ENCODE measurements at places on chromosomes 12 and 14. TPM values are rescaled to one million over a fixed set of nuclear protein-coding genes. Genes with fewer than 3 reads are reported as not detected.

Gene CMKLR1
- total RNA-seq: 6.5 TPM

Gene PTCSC3
- total RNA-seq: not detected

Gene CERS5
- total RNA-seq: 44.8 TPM

Gene WNT1
- total RNA-seq: not detected

Gene EFS
- total RNA-seq: 6.3 TPM

Gene TAS2R9
- 0.19 TPM for total RNA-seq

Gene TAS2R8
- total RNA-seq: not detected

Gene ZFHX2
- 0.06 TPM for total RNA-seq

Gene IL23A
- not detected for total RNA-seq

Gene AVPR1A
- total RNA-seq: not detected

Gene ETFBKMT
- total RNA-seq: 2.6 TPM

Gene SLC25A21
- 0.40 TPM for total RNA-seq

Gene PTGR2
- total RNA-seq: 6.6 TPM

Gene ARHGAP9
- total RNA-seq: not detected

Gene PTPRR
- 1.5 TPM for total RNA-seq

Gene SCN8A
- total RNA-seq: 0.26 TPM

Gene TMEM117
- total RNA-seq: 6.7 TPM

Gene BHLHE41
- total RNA-seq: 3.8 TPM

Gene ESRRB
- total RNA-seq: 0.06 TPM

Gene OR6C2
- not detected for total RNA-seq

Gene GUCY2C
- under 0.01 TPM for total RNA-seq

Gene OR4E2
- total RNA-seq: not detected

Gene COPZ1
- 104 TPM for total RNA-seq

Gene OXA1L
- total RNA-seq: 39.6 TPM

Gene PTPRB
- 2.4 TPM for total RNA-seq

Gene MIP
- total RNA-seq: not detected

Gene C12orf50
- 0.13 TPM for total RNA-seq

Gene LIN7A
- total RNA-seq: 5.9 TPM

Gene PLEKHD1
- total RNA-seq: not detected

Gene PSME2
- 114 TPM for total RNA-seq

Gene KRT74
- not detected for total RNA-seq

Gene IL26
- total RNA-seq: not detected

Gene ITGB7
- 1.5 TPM for total RNA-seq

Gene SERPINA12
- not detected for total RNA-seq

Gene CLEC2B
- 4.4 TPM for total RNA-seq

Gene KCNH3
- total RNA-seq: under 0.01 TPM

Gene ADGRD1
- 1.4 TPM for total RNA-seq

Gene ITGA5
- total RNA-seq: 213 TPM

Gene P3H3
- total RNA-seq: 90.6 TPM

Gene IL31
- total RNA-seq: not detected

Gene VRTN
- total RNA-seq: not detected

All from aortic smooth muscle cell (primary cell).